CD4-positive, alpha-beta T cell treated with Interleukin-15 for 4 hours (primary cell): ENCODE measurements at places on chromosomes 3 and 15.

DNA sequence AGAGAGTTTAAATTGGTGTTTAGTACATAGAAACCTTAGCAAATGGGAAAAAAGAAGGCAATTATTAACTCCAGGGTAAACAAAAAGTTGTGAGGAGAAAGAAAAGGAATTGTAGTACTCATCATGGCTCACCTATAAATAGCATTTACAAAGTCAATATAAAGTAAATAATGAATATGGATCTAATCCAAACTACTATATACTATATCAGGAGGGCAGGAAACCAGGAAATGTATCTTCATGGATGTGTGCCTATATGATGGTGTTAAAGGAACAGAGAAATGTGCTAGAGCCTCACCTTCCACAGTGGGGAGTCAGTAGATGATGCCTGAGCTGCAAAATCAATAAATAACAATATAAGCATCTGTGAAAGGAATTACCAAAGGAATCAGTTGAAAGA is 208.9 kb downstream of the FAM43A start:
- no peak for DNase-seq

GRCh38 chr3:123586968-123587367 is 2.1 kb upstream of the HACD2 start:
- DNase-seq = no peak

- no peak for DNase-seq
These were observed 44.6 kb downstream of the NR2C2 start for GRCh38 chr3:14991818-14992612.

GRCh38 chr3:56522374-56522773 is 34.6 kb upstream of the CCDC66 start:
- DNase-seq = no peak

DNA sequence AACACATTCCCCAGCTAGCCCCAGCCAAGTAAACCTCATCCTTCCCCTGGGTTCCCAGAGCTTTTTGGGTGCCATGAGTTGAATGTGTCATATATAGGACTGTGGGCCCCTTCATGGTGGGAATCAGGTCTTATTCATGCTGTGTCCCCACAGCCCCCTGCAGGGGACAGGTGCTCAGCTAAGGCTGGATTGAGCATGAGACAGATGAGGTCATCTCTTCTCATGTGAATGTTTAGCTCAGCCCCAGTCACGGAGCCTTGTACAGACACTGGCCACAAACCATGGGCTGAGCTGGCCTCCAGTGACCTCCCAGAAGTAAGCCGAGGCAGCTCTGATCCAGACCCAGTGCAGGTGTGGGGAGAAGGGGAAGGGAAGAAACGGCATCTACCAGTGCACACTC is 70.7 kb downstream of the C3orf70 start:
- no peak for DNase-seq

DNA sequence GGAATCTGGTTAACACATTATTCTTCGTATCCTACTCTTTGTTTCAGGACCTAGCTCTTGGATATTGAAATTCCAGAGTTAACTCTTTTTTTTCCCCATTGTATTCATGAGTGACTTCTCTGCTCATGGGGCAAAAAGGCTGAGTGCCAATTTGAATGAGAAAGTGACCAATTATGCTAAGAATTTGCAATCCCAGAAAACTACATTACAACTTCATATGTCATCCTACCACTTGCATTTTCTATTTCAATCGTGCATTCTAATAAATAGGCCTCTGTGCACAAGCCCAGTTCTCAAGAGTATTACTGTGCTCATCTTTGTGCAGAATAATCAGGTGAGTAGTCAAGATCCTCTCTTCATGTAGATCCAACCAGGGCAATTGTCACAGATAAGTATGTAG is 537.8 kb downstream of the OTOL1 start:
- no peak for DNase-seq

- no peak for DNase-seq
These were observed 213.7 kb upstream of the P2RY1 start for GRCh38 chr3:152621006-152621868.

- no peak for DNase-seq
These were observed 13.3 kb downstream of the CPNE9 start for GRCh38 chr3:9716801-9717555.

DNA sequence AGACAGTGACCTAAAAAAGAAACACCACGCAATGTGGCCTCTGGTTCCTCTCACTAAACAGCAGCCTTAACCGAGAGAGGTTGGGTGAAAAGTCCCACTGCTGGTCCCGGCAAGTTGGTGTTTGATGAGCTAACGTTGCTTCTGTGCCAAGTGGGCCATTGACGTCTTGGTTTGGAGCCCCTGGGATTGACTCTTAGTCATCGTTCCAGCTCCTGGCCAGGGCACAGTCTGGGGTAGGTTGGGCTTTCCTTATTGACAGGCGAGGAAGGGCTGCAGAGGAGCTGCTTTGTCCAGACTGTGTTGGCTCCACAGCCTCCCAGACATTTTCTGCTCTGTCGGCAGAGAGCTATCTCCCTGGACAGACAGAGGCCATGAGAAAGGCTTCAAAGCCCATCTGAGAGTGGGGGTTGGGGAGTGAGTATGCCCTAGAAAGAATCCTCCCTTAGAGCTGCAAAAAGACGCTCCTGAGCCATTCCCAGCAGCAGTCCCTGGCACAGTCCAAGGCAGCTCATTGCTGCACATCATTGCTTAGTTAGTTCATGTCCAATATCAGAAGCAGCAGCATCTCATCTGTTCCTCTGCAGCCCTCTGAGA is 28.6 kb upstream of the C3orf80 start:
- DNase-seq = no peak

GRCh38 chr3:14957153-14957552 is 9.8 kb downstream of the NR2C2 start:
- no peak for DNase-seq

DNA sequence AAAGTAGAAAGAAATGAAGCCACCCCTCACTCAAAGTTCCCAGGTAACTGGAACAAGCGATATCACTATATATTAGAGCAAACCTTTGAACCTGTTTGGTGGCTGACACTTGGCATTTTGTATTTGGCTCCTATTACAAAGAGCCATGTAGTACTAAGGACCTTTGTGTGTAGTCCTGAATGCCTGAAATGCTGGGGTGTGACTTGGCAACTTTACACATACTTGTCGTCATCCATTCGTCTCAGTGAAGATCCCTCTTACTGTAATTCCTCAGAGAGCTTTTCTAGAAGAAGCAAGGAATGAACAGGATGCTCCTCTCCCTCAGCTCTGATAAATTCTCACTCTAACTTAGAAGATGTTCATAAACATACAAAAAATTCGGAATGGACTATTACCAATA is 216.1 kb upstream of the CDIN1 start:
- no peak for DNase-seq

DNA sequence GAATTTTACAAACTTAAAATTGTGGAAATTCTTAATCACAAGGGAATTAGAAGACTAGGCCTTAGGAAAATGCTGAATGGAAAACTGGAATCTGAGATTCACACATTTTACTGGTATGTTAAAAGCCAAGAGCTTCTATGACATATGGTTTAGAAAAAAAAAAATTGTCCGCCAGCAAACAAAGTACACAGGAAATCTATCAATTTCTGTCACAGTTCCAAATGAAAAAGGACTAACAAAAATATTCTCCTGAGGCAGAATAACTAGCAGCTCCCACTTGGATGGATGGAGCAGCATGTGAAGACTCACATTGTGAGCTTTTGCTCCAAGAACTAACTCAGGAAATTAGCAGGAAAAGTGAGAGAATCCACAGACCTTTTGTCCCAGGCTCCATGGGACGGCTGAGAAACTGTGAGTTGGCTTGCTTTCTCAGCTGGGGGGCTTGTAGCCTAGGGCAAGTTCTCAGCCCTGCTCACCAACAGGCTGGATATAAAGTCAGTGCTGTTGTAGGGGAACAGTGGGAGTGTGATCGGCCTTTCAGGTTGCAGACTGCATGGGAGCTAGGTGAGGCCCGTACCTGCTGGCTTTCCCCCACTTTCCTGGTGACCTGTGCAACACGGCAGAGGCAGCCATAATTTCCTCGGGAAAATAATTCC is 731.1 kb upstream of the SGO1 start:
- DNase-seq = no peak

GRCh38 chr3:192514754-192515663 is 212.3 kb downstream of the FGF12 start:
- no peak for DNase-seq

DNA sequence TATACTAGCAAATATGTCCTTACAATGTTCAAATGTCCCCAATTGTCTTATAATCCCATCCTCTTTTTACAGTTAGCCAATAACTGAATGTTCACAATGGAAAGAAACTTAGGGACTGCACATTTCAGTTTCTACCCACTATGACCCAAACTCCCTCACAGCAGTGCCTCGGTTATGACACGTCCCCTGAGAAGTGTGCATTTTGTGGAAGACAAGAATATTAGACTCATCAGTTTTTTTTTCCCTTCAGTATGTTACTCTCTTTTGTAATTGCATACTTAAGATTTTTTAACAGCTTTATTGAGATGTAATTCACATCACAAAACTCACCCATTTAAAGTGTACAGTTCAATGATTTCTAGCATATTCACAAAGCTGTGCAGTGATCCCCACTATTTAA is 64.8 kb downstream of the IGF2BP2 start:
- no peak for DNase-seq

DNA sequence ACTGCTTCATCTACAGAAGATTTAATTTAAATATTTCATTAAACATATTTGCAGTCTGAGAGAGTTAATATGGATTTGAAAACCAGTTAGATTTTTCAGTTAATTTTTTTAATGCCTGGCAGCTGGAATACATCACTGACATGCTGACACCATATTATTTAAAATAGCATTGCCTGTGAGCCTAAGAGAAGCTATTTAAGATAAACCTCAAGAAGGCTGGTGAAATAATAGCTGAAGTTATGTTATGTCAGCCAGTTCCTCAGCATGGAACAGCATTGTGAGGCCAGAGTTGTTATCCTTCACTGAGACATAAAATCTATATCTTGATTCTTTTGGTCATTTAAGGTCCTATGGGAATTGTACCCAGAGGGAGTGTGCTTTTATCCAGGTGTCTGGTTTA is 705.2 kb downstream of the NAALADL2 start:
- no peak for DNase-seq

DNA sequence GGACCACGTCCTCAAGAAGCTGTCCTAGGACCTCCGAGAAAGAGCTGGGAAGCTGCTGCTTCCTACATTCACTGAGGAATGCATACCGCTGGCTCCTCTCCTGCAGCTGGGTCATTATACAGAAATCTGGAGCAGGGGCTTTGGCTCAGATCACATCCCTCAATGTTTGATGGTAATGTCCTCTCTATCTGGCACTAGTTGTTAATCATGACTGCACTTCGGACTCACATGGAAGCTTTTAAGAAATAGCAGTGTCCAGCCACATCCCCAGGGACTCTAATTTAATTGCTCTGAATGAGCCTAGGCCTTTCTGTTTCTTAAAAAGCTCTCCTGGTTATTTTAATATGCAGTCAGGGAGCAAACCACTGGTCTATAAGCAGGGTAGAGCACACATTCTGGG is 25.7 kb upstream of the MYRIP start:
- no peak for DNase-seq
